ENCODE measurements at places on chromosomes 7 and 10. TPM values are rescaled to one million over a fixed set of nuclear protein-coding genes. Genes with fewer than 3 reads are reported as not detected.

Gene KCNH2
- not detected for total RNA-seq

Gene INHBA
- 1.5 TPM for total RNA-seq

Gene ACTL6B
- total RNA-seq = not detected

Gene NKX1-2
- not detected for total RNA-seq

Gene CYP2C19
- total RNA-seq = not detected

Gene SFTPA1
- total RNA-seq = not detected

Gene SH2D4B
- not detected for total RNA-seq

Gene OR2A5
- not detected for total RNA-seq

Gene CLCN1
- not detected for total RNA-seq

Data from cardiac ventricle fibroblast (primary cell).